ENCODE measurements at places on chromosomes 5 and 9.

- no peak for DNase-seq
These were observed 5.1 kb downstream of the LCP2 start for GRCh38 chr5:170292179-170293104.

DNA sequence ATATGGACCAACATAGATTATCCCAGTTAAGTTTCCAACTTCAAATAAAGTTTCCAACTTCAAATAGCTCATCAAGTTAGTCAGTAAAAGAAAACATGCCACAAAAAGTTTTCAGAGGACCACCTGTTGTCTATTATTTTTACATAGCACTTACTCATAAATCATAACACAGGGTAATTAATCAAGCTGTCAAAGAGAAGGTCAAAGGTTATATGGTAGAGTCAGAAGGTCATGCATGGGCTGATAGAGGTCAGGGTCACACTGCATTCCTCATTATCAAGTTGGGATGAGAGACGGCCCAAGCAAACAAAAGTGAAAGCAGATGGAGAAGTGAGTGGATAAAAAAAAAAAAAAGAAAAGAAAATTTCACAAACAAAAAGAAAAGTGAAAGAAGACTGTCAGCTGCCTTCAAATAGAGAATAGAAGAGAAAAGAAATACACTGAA lies 145.5 kb upstream of the POU5F2 start:
- DNase-seq: no peak

- DNase-seq: no peak
These were observed 295.7 kb downstream of the EDIL3 start for GRCh38 chr5:84088996-84089395.

DNA sequence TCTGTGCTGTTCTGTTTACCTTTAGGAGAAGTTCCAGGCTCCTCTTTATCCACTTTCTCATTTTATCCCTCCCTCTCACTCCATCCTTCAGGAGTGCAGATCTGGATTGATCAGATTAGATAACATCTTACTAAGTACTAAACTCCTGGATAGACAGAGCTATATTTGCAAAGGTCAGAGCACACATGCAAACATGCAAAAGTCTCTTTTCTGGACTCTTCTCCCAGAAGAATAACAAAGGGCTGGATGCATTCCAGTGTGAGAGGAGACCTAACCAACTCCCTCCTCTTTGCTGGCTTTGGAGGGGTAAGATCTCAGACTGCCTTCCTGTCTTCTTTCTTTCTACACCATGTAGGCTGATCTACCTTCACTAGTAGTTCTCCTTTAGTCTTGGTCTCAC lies 21.4 kb downstream of the GARNL3 start:
- DNase-seq: no peak

GRCh38 chr5:40776658-40776977 lies 20.9 kb upstream of the TTC33 start:
- no peak for DNase-seq

DNA sequence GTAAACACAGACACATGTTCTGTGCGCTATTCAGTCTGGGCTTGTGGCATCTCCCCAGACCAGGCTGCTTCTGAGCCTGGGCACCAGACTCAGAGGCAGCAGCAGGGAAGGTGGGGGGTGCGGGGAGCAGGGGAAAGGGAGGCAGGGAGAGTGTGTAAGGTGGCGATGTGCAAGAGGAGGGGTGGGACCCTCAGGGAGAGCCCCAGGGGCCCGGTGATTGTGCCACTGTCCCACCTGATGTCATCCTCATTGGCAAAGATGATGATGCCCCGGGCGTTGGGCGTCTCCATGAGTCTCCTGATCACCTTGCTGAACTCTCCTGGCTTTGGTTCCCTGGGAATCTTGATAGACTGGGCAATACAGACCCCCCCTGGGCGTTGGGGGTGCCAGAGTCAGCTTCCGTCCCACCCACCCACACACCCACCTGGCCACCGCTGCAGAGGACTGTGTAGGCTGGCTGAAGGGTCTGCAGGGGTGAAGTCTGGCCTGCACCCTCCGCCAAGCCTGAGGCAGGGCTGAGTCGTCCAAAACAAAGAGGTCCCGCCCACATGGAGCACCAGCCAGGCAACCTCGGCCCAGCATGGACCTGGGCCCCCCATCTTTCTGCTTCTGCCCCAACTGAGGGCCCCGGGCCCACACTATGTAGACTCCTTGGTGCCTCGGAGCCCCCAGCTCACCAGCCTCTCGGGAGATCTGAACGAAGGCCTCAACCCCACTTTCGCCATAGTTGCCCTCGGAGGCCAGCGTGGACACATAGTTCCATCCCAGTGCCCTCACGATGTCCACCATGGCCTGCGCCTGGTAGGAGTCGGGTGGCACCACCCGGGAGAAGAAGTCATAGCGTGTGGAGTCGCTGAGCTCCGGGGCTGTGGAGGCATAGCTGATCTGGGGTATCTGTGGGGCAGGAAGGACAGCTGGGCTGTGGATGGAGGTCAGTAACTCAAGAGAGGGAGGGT lies 3.7 kb downstream of the GRM6 start:
- DNase-seq: no peak

- DNase-seq: no peak
These were observed 138.5 kb downstream of the ARHGAP26 start for GRCh38 chr5:142908659-142909058.

DNA sequence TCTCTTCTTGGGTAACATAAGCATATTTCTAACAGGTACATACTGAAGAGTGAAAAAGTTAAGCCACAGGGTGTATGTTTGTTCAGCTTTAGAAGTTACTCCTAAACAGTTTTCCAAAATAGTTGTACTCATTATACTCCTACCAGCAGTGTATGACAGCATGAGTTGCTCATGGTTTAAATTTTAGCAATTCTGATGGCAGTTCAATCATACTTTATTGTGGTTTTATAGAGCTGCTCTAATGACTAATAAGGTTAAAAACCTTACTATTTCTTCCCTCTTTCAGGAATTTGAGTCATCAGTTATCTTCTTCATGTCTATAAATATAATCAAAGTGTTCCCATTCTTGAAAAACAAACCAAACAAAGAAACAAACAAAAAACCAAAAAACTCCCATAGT lies 81.5 kb downstream of the CAAP1 start:
- no peak for DNase-seq

DNA sequence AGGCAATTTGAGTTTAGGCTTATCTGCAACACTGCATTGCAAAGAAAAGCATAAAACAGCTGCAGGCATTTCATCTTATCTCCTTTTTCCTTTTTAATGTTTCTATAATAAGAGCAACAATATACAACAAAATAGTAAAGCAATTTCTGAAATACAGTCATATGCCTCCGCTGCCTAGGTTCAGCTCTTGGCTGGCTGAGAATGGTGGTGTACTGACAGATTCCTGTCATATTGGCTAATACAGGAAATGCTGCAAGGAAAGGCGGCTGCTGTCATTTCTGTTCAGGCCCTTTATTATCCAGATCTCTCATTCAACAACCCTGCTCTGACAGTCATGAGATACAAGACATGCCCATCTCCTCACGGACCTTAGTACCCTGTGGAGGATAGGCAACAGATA lies 677.0 kb downstream of the TAF11L14 start:
- DNase-seq: no peak

DNA sequence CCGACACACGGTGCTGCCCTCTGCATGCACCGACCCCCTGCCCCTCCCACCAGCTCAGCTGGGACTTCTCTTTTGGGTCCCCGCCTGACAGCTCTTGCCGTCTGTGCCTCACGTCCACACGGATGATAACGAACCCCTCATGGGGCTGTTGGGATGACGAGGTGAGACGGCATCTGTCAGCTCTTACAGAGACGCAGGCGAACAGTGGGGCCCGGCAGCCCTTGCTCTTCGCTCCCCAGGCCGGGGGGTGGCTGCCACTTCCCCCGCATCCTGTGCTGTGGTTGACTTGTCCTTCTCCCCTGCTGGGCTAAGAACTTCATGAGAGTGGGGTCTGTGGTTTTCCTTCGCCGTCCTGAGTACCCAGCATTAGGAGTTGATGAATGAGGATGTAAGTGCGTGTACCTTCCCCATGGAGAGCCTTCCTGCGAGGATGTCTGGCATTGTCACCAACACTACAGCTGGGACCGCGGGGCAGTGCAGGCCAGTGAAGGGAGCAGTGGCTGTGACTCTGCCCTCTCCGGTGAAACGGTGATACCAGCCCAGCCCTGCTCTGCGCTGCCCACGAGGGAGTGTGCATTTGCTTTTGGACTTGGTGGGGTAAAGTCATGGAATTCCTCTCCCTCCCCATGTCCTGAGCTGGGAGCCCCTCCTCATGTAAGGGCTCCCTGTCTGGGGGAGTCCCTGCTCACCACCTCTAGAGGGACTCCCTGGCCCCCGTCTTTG lies 23.2 kb downstream of the HK3 start:
- DNase-seq: no peak

- DNase-seq: peak; percentile 3
These were observed 6.1 kb upstream of the PRR16 start for GRCh38 chr5:120457839-120458507.

DNA sequence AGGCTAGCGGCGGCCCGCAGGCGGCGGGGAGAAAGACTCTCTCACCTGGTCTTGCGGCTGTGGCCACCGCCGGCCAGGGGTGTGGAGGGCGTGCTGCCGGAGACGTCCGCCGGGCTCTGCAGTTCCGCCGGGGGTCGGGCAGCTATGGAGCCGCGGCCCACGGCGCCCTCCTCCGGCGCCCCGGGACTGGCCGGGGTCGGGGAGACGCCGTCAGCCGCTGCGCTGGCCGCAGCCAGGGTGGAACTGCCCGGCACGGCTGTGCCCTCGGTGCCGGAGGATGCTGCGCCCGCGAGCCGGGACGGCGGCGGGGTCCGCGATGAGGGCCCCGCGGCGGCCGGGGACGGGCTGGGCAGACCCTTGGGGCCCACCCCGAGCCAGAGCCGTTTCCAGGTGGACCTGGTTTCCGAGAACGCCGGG lies 253 bp downstream of the SLC12A2 start:
- DNase-seq: no peak

- DNase-seq: no peak
These were observed 22.3 kb upstream of the ARL15 start for GRCh38 chr5:54332720-54333119.

DNA sequence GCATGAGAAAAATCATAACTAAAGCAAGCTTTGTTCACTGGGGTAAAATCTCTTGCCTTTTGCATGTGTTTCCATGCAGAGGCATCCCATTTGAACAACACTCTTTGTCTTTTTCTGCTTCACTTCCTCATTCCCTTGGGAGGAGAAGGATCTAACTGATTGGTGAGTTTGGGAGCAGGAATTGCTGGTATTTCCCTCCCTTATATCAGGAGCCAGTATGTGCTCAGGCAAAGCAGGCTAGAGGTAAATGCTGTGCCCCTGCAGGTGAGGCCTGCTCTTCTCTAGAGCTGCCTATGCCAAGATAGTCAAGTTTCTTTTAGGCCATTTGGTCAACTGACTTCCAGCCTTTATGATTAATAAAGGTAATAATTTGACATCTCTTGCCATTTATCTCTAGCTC lies 179.9 kb downstream of the COX7C start:
- DNase-seq: no peak

- DNase-seq: no peak
These were observed 103.2 kb upstream of the SPATA31D4 start for GRCh38 chr9:81824802-81825730.

GRCh38 chr9:127854184-127854806 lies at the start of gene ENG:
ENG (minus strand) TSS chr9:127854658; CDS start chr9:127854355, 303 bp downstream.
- DNase-seq: no peak

DNA sequence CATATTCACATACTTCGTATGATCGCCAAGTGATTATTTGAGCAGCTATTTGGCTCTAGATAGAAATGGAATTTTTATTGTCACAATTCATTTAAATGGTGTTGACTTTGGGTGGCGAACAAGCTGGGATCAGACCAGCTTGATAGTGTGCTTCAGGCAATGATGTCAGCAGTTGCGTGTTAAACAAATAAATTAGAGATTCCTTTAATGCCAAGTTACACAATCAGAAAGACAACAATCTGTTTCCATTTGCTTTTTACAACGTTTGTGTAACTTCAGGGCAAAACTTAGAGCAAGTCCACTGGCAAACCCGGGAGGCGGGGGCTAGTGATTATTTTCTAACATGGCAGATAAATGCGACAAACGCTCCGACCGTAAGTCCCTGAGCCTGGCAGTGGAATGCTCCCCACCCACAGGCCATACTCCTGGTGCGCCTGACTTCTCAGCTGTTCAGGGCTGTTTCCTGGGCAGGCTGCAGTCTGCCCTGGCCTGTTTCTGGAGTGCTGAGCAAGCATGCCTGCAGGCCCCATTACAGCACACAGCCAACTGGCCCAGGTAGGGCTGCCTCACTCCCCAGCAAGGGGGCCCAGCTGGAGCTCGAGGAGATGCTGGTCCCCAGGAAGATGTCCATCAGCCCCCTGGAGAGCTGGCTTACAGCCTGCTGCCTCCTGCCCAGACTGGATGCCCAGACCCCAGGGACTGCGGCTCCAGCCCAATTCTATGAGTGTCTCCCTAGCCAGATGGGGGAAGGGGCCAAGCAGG lies 88.7 kb downstream of the BASP1 start:
- DNase-seq: no peak

DNA sequence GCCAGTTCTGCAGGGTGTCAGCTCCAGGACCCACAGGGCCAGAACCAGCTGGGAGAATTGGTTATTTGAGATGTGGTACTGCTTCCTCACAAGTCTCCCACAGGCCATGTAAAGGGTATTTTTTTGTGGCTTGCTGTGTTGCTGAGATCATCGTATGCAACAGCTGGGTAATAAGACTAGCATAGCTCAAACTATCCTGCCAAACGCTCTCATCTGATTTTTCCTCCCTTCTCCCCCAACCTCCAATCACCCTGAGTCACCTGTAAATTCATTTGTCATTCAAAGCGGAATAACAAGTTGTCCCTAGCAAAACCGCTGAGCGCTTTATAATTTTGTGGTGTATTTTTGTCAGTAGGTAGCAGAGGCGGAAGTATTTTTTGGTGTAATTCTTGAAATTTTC lies 63.2 kb downstream of the NSG2 start:
- DNase-seq: no peak

GRCh38 chr5:133814152-133814551 lies 154.3 kb downstream of the C5orf15 start:
- DNase-seq: no peak

DNA sequence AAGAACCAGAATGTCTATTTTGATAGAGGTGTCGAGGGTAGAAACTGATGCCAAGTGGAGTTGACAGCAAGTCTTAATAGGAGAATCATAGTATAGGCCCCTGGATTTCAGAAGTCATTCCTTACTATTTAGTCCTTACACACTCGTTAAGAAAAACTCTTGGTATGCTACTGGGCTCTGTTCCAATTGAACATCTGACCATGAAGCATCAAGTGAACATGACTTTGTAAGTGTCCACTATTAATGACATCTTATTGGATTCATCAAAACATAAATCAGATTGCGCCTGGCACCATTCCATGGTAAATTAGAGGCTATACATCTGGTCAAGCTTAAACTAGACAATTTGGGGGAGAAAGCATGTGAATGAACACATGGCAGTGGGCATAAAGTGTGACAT lies 1056.5 kb upstream of the EDIL3 start:
- no peak for DNase-seq

GRCh38 chr5:154466671-154467070 lies 11.4 kb downstream of the HAND1 start:
- no peak for DNase-seq

- peak; percentile 78 for DNase-seq
These were observed at the start of gene TMEM8B for GRCh38 chr9:35829084-35829763. TMEM8B (plus strand) TSS chr9:35829228; CDS start chr9:35829448, 220 bp downstream.

DNA sequence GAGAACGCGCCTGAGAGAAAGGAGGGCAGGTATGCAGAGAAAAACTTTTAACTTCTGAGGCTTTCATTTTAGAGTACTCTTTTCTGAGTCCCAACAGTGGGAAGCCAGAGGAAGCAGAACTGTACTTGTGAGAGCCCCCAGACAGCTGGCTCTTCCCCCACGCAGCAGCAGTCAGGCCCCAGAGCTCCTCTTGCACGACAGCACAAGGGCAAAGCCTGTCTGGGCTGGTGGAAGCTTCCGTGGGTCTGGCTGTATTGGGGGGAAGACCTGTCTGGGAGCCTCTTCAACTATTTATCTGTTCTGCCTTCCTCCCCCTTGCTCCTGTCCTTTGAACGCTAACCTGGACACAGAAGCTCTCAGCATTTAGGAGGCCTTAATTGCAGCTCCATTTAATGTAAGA lies 68.2 kb downstream of the THBS4 start:
- DNase-seq: no peak

All from T-helper 2 cell (primary cell).